ENCODE measurements at places on chromosomes 1 and 21.

DNA sequence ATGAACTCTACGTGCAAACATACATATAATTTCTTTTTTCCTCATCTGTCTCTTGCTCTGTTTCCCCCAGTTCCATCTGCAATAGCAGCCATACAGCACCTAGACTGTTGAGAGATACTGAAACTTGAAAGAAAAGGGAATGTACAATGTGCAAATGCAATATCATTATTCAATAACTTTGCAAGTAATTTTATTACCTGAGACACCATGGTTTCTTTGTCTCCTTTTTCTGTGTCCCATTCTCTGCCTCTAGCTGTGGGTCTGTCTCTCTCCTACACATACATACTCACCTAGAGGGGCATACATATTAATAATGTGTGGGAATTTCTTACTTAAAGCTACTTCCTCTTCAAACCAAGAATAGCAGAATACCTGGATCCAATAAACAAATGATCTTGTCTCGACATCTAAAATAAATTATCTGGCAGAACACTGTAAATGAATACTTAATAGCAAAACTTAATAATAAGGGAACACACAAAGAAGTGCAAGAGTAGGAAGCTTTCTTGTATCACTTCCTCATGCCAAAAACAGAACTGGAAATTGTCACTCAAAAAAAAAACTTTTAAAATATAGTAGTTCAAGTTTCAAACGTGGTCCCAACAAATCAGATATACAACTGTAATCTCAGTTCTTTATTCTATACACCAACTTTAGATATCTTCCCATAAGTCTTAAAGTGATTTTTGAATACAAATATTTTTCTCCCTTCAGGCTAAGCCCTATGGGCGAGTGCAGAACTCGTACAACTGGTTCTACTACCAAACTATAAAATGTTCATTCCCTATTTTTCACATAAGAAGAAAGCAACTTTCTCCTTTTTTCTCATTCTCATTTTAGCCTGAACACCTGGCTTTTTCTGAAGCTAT lies 194.6 kb downstream of the NRIP1 start:
- no peak for DNase-seq

DNA sequence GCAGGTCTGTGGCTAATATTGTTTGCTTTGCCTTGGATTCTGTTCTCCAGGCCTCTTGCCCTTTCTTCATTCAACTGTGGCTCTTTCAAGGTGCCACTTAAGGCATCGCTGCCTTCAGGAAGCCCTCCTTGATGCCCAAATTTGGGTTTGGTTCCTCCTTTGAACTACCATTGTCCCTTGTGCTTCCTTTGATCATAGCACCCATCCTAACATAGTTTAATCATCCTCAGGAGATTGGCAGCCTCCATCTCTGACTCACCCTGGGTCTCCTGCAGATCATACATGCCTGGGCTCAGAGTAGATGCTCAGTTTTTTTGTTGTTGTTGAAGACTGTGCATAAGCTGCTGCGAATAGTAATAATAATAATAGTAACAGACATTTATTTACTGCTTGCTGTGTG lies 54.4 kb upstream of the ACOT11 start:
- no peak for DNase-seq

DNA sequence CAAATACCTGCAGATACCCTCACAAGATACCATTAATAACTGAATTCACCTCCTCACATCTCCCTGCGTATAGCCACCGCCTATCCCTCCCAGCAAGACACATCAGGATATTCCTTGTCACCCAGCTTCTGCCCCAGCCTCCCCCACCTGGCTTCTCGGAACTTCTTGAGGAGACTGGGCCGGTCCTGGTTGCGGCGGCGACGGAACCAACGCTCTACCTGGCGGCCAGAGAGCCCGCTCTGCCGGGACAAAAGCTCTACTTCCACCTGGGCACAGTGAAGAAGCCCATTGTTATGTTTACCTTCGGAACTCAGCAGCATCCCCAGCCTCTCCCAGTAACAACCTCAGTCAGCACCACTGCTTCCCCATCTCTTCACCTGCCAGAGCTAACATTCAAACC lies 6.7 kb downstream of the CERS2 start:
- no peak for DNase-seq

DNA sequence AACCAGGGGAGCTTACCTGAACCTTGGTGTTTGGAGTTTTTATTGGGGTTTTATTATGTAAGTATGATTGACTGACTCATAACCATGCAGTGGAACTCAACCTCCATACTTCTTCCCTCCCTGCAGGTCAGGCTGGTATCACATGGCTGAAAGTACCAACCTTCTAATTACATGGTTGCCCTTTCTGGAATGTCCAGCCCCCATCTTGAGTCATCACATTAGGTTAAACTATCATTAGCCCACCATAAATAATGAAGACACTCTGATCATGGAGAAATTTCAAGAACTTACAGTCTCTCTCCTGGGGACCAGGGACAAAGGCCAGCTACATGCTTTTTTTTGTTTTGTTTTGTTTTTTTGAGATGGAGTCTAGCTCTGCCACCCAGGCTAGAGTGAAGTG lies 19.2 kb upstream of the DPH5 start:
- DNase-seq, result no peak

DNA sequence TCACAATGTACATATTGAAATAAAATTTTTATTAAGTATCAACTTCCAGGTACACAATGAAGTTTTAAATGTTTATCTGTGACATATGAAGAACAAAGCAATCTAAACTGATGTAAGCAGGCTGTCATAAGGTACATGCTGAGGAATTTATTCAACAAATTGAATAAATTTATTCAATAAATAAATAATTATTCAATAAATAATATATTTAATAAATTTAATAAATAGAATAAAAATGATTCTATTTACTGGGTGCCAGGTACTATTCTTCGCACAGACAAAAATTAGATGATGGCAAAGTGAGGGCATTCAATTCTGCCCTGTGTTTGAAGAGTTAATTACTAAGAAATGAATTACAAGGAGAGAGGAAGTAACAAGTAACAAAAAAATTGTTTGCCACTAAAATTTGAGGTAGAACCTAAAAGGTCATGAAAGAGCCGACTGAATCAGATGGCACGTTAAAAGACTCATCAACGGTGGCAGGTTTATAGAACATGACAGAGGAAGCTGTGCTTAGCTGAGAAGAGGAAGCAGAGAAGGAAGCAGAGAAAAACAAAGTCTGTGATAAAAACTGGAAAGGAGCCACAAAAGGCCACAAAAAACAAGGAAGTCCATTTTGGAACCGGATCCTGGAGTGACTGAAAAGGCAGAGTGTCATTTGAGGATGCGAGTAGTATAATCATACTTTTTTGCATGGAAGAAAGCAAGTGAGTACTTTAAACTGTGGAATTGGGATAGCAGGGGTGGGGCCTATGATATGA lies 2.2 kb upstream of the USP24 start:
- DNase-seq, result no peak

DNA sequence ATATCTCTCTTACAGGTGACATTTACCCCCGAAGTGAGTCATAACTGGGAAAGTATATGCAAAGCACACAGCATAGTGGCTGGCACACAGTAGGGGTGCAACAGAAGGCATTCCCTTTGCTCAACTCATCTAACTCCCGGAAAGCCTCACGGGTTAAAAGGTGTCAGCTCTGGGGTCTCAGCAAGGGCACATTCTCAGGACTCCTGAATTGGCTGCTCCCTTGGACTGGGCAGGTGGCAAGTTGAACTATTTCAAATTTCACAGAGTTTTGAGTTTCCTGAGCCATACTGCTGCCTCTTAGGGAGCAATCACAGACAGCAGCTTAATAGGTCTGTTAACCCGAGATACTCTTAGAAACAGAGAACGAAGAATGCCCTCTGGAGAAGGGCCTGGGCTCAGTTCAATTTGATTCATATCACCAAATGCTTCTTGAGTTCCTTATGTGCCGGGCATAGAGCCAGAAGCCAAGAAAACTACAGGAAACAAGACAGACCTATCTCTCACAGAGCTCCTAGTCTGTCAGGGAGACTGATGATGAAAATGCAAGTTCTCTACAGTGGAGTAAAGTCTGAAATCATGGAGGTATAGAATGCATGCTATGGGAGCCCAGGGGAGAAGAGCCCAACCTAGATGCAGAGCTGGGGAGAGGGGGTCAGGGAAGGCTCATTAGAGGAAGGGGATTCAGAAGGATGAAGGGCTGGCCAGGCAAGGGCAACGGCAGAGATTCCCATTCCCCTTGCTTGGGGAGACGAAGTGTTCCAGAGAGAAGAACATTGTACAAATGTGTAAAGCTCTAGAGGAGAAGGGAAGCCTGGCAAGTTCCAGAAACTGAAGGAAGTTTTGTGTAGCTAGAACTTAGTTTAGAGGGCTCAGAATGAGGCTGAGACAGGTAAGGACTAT lies 143.9 kb upstream of the HMGB4 start:
- DNase-seq, result no peak

DNA sequence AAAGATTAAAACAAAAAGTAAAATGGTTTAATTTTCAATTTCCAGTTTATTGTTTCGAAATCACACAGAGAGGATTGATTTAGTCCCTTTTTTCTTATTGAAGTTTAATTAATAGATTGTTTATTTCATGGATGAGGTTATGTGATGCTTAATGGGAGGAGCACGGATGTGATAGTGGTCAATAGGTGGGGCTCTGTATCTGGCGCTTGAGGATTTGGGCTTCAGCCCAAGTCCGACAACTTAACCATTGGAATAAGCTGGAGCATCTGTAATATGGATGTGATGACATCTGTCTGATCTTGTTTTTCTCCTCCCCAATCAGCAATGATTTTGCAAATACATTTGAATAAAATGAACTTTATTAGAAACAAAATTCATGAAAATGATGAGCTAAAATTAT lies 169.2 kb downstream of the LYPLAL1 start:
- DNase-seq, result no peak

- DNase-seq, result no peak
These were observed 65.2 kb upstream of the LRRC8D start for GRCh38 chr1:89755591-89755990.

DNA sequence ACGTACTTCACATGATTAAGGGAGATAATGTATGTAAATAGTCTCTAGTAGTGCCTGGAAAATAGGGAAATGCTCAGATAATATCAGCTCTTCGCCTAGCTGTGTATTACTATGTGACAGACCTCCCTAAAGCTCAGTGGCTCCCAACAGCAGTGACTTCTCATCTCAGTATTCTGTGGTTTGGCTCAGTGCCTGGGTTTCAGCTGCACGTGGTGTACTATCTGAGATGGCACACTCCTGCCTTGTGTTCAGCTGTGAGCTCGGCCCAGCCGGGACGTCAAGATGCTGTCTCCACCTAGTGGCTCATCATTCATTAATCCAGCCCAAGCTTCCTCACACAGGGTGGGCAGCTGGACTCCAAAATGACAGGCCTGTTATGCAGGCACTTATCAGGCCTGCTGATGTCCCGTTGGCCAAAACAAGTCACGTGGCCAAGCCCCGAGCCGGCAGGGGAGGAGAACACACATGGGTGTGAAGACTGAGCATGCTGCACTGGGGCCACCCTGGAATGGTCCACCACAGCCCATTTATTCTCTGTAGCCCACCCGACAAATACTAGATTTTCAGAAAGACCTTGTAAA lies 17.8 kb downstream of the SLFNL1 start:
- peak; percentile 72 for DNase-seq

DNA sequence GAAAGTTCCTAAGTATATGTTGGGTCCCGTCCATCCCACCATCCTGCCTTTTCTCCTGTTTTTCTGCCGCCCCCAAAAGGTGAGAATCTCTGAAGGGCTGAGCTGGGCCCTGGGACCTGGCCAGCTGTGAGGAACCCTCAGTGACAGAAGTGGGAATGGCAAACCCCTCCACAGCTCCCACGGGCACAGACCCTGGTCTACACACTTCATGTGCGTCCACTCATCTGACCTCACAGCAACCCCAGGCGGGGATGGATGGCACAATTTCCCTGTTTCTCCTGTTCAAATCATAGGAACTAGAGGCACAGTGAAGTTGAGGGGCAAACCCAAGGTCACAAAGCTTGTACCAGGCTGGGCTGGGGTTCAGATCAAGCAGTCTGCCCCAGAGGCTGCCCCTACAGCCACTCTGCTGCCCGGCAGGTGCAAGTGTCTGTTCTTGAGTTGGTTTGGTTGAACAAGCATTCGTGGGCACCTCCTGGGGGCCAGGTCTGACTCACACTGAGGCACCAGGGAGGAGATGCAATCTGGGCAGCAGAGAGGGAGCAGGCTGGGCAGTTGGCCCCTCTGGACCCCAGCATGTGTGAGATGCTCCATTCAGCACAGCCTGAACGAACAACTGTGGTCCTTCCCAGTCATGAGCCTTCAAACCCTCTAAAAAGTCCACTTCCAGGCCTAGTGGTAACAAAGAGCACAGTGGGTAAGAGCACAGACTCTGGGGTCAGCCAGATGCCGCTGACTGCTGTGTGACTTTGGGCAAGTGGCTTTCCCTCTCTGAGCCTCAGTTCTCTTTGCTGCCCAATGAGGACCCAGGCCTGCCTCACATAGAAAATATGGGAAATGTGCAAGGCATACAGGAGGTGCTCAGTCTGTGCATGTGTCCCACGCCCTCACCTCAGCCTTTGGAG lies 4.0 kb downstream of the EDN2 start:
- DNase-seq, result no peak

DNA sequence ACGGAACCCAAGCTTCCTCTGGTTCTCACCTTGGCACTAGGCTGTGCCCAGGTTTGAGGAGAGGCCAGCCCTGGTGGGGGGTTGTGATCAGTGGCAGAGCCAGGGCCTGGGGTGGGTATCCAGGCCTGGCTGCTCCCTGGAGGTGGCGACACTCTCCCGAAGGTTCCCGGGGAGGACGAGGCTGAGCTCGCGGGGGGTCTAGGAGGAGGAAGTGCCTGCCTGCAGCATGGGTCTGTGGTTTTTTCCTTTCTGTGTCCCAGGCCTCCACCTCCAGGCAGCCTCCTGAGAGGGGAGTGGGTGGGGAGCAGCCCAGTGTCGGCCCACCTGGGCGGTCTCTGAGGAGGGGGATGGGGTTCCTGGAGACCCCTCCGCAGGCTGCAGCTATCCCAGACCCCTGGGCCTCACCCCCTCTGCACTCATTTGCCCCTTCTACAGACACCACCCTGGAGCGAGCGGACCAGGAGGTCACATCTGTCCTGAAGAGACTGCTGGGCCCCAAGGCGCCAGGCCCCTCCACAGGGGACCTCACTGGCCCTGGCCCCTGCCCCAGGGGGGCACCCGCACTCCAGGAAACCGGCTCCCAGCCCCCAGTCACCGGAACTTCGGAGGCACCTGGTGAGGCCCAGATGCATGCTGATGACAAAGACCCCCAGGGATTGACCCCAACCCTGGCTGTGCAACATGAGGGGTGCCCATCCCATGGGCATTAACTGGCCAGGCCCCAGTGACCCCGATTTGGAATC lies 44.3 kb downstream of the TRIM11 start:
- no peak for DNase-seq

- DNase-seq, result no peak
These were observed 58.7 kb downstream of the KIF14 start for GRCh38 chr1:200561856-200562214.

- no peak for DNase-seq
These were observed 209.9 kb upstream of the CSF3R start for GRCh38 chr1:36692465-36693160.
